Iris pigment epithelial cell (primary cell): ENCODE measurements at places on chromosomes 3 and 15.

GRCh38 chr3:57963811-57964346 is 44.3 kb upstream of the FLNB start:
- no peak for DNase-seq

DNA sequence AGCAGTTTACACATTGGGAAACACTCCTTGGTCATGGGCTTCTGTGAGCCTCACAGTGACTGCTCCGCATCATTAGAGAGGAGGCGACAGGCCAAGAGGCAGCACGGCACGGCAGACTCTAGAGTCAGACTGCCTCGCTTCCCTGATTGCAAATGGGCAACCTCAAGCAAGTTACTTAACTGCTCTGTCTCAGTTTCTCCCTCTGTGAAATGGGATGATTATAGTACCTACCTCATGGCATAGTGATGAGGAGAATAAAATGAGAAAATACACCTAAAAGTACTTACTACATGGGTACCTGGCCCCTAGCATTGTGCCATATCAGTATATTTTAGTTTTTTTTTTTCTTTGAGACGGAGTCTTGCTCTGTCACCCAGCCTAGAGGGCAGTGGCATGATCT is 4.0 kb upstream of the RCCD1 start:
- DNase-seq: no peak

DNA sequence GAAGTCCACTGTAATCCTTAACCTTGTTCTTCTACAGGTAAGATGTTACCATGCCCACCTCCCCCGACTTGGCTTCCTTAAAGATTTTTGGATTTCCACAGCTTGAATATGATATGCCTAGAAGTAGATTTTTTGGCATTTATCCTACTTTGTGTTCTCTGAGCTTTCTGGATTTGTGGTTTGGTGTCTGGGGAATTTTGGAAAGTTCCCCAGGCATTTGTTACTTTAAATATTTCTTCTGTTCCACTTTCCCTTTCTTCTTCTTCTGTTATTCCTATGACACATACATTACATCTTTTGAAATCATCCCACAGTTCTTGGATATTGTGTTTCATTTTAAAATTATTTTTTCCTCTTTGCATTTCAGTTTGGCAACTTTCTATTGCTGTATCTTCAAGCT is 122.1 kb upstream of the TMEM108 start:
- no peak for DNase-seq

- DNase-seq: peak; percentile 41
These were observed 87.2 kb downstream of the MB21D2 start for GRCh38 chr3:192830291-192831110.

DNA sequence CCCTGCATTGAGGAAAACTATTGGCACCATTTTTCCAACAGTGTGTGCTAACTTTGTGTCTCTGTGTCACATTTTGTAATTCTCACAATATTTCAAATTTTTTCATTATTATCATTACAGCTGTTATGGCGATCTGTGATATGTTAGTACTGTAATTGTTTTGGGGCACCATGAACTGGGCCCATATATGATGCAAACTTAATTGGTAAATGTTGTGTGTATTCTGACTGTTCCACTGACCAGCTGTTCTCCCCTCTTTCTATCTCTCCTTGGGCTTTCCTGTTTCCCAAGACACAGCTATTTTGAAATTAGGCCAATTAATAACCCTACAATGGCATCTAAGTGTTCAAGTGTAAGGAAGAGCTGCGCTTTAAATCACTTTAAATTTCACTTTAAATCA is 2.2 kb upstream of the CYP8B1 start:
- no peak for DNase-seq

- peak; percentile 33 for DNase-seq
These were observed 74.3 kb downstream of the MYO1E start for GRCh38 chr15:59298225-59298853.

DNA sequence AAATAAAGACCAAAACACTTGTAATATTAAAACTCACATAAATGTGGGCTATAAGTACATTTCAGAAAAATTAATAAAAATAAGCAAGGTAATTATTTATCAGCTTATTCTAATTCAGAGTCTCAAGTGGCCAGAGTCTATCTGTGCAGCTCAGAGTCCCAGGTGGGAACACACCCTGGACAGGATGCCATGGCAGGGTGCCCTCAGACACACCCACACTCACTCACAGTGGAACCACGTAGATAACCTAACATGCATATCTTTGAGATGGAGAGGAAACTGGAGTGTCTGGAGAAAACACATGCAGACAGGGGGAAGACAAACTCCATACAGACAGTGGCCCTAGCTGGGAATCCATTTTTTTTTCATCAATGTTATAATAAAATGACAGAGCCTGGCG is 37.2 kb downstream of the FSIP1 start:
- DNase-seq: no peak

- no peak for DNase-seq
These were observed 1058.7 kb downstream of the FHIT start for GRCh38 chr3:60192297-60193114.
